AML-193 (cell line): ENCODE measurements at places on chromosomes 11 and 22.

DNA sequence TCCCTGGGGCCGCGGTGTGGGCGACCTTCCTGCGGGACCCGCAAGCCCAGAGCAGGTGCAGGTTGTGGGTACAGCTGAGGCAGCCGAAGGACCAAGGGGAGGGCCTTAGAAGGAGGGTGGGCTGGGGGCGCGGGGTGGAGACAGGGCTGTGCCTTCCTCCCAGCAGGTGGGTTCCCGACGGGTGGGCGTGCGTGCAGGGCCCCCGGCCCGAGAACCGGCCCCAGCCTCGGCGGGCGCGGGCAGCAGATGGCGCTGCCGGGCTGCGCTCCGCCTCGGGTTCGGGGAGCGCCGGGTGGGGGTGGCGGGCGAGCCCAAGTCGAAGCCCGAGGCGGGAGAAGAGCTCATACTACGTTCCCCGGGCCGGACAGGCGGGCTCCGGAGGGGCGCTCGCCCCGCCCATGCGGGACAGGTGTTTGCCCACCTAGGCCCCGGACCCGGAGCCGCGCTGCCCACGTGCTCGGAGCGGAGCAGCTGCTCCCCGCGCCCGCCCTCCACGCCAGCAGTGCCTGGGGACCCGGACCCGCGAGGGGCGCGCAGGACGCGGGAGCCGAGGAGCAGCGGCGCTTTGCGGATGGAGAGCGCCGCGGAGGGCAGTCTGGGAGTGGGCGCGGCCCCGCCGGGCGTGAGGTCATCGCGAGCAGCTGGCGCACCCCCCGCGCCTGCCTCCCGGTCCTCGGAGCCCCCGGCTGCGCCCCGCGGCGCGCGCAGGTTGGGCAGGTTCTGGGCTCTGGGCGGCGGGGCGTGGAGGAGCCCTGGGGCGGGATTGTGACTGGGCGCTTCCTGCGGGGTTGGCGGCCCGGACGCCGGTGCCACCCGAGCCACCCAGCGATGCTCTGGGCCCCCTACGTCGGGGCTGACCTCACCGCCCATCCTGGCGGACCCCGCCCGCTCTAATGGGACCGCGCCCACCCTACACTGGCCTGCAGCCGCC, 25.3 kb downstream of the DUSP8 start:
- DNase-seq = no peak

DNA sequence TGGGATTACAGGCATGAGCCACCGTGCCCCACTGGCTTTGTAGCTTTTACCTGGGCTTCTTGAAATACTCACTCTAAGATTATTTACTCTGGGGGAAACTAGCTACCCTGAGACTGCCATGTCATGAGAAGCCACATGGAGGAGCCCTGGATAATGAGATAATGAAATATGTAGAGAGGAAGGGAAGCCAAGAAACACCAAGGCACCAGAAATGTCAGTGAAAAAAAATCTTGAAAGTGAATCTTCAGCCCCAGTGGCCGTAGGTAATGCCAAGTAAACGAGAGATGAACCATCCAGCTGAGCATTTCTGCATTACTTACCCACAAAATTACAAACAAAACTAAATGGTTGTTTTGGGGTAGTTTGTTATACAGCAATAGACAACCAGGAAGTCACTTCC, 125.6 kb downstream of the APIP start:
- DNase-seq = peak; percentile 16

- DNase-seq = peak; percentile 26
Measured at GRCh38 chr22:29225422-29226090, 19.9 kb downstream of the EMID1 start.

DNA sequence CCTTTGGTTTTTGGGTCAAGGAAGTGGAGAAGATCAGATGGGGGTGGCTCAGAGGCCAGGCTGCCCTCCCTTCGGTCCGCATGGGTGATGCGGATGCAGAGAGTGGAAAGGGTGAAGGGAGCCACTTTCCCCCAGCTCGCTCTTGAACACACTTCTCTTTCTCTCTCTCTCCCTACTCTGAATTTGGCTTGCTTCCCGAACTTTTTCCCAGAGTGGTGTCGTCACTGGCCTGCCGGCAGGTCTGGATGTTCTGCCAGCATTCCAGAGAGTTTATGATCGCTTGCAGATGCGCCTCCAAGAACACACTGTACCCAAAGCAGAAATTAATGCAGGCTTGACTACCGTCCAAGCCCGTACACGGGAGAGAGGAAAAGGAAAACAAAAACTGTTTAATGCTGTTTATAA, 103.2 kb downstream of the ZBTB16 start:
- no peak for DNase-seq

GRCh38 chr11:104422324-104422944, 258.5 kb upstream of the PDGFD start:
- DNase-seq = no peak

DNA sequence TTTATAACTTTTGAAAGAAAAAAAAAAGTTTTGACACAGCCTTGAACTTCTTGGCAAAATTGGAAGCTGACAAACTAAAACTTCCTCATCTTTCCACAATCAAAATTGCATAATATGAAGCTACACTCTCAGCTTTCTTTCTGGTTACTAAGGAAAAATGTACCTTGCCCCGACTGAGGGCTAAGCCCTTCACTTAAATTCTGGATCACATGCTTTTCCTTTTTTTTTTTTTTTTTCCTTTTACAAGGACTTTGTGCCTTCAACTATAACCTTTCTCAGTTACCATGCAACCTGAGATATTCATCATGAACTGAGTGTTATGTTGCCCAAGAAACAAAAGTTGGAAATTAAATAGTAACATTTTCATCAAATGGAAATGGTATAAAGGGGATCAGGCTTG, 188.5 kb upstream of the CARD18 start:
- DNase-seq = no peak

GRCh38 chr11:76231121-76231738, 24.9 kb upstream of the WNT11 start:
- DNase-seq = no peak

- no peak for DNase-seq
Measured at GRCh38 chr22:39422101-39422500, 22.5 kb downstream of the TAB1 start.

- DNase-seq = no peak
Measured at GRCh38 chr11:43035086-43035485, 276.7 kb upstream of the API5 start.

- DNase-seq = no peak
Measured at GRCh38 chr22:20102203-20102780, 13.6 kb upstream of the RANBP1 start.
